ENCODE measurements at places on chromosomes 4 and X.

GRCh38 chr4:106312997-106313522, 2.9 kb downstream of the TBCK start:
- peaks cover 17% of the 10 kb centered on the region for H3K4me1 ChIP-seq
- no peak for DNase-seq
- no peak overlapping the region for H3K4me3 ChIP-seq
- H3K27me3 ChIP-seq, result no peaks in the 10 kb centered on the region
- H3K27ac ChIP-seq, result peak overlapping the region; percentile 19

GRCh38 chr4:189659287-189659686, 281.4 kb upstream of the FRG1 start:
- no peaks in the 10 kb centered on the region for H3K36me3 ChIP-seq
- no peak overlapping the region for H3K27ac ChIP-seq
- H3K4me3 ChIP-seq, result no peak overlapping the region
- no peaks in the 10 kb centered on the region for H3K4me1 ChIP-seq
- H3K27me3 ChIP-seq, result no peaks in the 10 kb centered on the region
- DNase-seq, result no peak

GRCh38 chrX:13364230-13364857, 44.5 kb upstream of the ATXN3L start:
- DNase-seq, result no peak
- no peaks in the 10 kb centered on the region for H3K36me3 ChIP-seq
- H3K4me3 ChIP-seq, result no peak overlapping the region
- no peak overlapping the region for H3K27ac ChIP-seq

DNA sequence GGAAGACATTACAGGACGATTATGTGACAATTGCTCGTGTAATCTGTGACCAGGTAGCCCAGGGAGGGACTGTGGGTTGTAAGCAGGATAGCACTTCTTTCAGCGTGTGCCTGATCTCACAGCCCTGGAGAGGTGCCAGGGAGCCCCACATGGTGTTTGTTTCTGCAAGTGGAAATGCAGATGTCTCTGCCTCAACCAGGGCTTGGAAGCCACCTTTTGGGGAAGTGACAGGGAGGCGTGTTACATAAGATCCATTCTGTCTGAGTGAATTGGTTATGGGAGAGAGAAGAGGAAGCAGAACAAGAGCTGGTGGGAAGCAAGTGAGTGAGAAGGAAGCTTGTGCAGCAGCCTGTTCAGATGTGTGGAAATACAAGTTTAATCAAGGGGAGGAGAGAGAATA, 104.5 kb upstream of the GATB start:
- no peaks in the 10 kb centered on the region for H3K27me3 ChIP-seq
- no peak overlapping the region for H3K4me3 ChIP-seq
- no peak overlapping the region for H3K27ac ChIP-seq
- H3K36me3 ChIP-seq, result no peaks in the 10 kb centered on the region
- H3K4me1 ChIP-seq, result no peaks in the 10 kb centered on the region
- no peak for DNase-seq

- H3K27me3 ChIP-seq, result no peaks in the 10 kb centered on the region
- H3K27ac ChIP-seq, result no peak overlapping the region
- DNase-seq, result no peak
- no peaks in the 10 kb centered on the region for H3K4me1 ChIP-seq
- no peak overlapping the region for H3K4me3 ChIP-seq
- no peaks in the 10 kb centered on the region for H3K36me3 ChIP-seq
Measured at GRCh38 chrX:96474029-96474740, 210.5 kb upstream of the DIAPH2 start.

- no peaks in the 10 kb centered on the region for H3K36me3 ChIP-seq
- H3K27ac ChIP-seq, result no peak overlapping the region
- no peaks in the 10 kb centered on the region for H3K4me1 ChIP-seq
- no peak for DNase-seq
- no peak overlapping the region for H3K4me3 ChIP-seq
Measured at GRCh38 chr4:21960793-21961192, 12.2 kb upstream of the KCNIP4 start.

DNA sequence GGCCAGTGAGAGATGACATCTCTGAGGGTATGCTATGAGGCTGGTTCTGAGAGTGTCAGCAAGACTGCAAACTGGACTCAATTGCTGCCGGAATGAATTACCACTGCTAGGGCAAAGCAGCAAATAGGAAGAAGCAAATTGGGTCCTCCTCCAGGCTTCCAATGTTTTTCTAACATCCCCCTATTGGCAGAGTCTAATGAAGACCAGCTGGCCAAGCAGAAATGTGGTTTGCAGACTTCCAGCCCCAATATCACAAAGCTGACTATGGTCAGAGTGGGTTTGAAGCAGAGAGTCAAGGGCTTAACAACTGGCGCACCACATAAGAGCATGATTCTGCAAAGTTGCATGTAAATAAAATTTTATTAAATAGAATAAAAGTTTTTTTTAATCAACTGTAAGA, 225.4 kb upstream of the GLRA2 start:
- H3K4me1 ChIP-seq, result no peaks in the 10 kb centered on the region
- no peak overlapping the region for H3K4me3 ChIP-seq
- no peaks in the 10 kb centered on the region for H3K36me3 ChIP-seq
- H3K27ac ChIP-seq, result no peak overlapping the region
- no peak for DNase-seq
- H3K27me3 ChIP-seq, result no peaks in the 10 kb centered on the region

- no peak for DNase-seq
- H3K4me1 ChIP-seq, result no peaks in the 10 kb centered on the region
- H3K27ac ChIP-seq, result no peak overlapping the region
- no peaks in the 10 kb centered on the region for H3K36me3 ChIP-seq
Measured at GRCh38 chrX:39421006-39421405, 619.7 kb downstream of the MID1IP1 start.

- H3K4me1 ChIP-seq, result no peaks in the 10 kb centered on the region
- H3K4me3 ChIP-seq, result no peak overlapping the region
- DNase-seq, result no peak
Measured at GRCh38 chr4:158946825-158947224, 156.1 kb upstream of the RAPGEF2 start.

- H3K36me3 ChIP-seq, result no peaks in the 10 kb centered on the region
- H3K4me3 ChIP-seq, result no peak overlapping the region
- H3K27ac ChIP-seq, result no peak overlapping the region
Measured at GRCh38 chrX:132876523-132877338, 81.7 kb downstream of the HS6ST2 start.

DNA sequence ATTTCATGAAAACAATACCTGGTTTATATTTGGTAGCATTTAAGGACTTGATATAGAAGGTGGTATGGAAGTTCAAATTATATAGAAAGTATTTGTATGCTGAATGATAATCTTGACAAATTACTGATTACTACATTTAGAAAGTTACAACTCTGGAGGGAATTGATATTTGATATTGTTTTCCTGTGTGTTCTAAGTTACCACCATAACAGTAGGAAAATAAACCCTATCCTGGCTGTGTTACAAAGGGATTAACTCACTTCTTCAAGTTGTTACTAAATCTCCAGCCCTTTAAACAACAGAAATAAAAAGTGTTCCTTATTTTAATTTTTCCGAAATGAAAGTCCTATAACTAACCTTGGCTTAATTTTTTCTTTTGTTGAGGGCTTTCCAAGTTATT, 36.6 kb downstream of the FHL1 start:
- no peak overlapping the region for H3K4me3 ChIP-seq
- no peaks in the 10 kb centered on the region for H3K36me3 ChIP-seq
- H3K27me3 ChIP-seq, result no peaks in the 10 kb centered on the region
- H3K27ac ChIP-seq, result no peak overlapping the region

DNA sequence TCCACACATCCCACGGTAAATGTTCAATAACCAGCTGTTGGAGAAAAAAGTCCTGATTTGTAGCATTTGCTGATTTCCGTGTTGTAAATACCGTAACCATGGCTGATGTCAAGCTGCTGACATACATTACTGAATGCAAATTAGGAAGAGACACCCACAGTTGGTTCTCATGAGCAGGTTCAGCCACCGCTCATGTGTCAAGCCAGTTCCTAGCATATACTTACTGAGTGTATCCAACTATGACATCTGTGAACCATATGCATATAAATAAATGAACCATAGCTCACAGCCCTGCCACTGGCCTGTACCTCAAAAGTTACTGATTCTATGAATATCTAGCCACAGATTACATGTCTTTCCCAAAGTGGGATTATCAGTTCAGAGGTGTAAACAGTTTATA, 29.5 kb downstream of the FHDC1 start:
- H3K27ac ChIP-seq, result no peak overlapping the region
- no peaks in the 10 kb centered on the region for H3K4me1 ChIP-seq
- no peak overlapping the region for H3K4me3 ChIP-seq
- H3K27me3 ChIP-seq, result no peaks in the 10 kb centered on the region
- no peaks in the 10 kb centered on the region for H3K36me3 ChIP-seq

DNA sequence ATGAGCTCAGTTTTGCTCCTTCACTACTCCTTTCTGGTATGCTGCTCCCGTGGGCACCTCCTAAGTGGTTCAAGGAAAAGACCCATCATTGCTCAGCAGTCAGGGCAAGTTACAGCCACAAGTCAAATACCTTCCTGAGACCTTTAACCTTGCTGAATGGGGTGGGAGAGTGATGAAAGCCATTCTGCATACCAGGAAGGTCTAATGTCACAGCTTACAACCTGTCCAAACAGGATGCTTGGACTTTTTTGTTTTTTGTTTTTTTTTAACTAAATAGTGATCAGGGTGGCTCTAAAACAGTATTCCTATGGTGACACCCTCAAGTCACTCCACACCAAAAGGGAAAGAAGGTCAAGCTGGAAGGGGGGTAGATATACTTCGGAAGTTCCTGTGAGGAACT, 93.1 kb downstream of the GPC3 start:
- no peak overlapping the region for H3K4me3 ChIP-seq
- no peaks in the 10 kb centered on the region for H3K4me1 ChIP-seq
- H3K36me3 ChIP-seq, result no peaks in the 10 kb centered on the region
- no peak overlapping the region for H3K27ac ChIP-seq

DNA sequence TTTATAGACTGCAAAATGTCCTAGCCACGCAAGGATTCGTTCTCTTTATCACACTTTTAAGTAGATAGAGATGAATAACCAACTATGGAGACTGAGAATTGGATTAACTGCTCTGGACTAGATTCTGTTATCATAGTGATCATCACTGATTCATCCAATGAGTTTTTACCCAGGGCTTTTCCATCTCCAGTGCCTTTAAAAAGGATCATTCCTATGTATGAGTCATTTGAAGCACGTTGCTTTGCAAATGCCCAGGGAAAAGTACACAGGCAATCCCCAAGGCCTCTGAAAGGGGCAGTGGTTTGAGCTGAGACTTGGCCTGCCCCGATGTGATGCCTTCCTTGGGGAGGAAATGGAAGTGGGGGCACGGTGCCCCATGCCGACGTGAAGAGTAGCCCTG, 122.7 kb upstream of the PSAPL1 start:
- H3K4me1 ChIP-seq, result no peaks in the 10 kb centered on the region
- H3K36me3 ChIP-seq, result no peaks in the 10 kb centered on the region
- no peak for DNase-seq
- H3K4me3 ChIP-seq, result no peak overlapping the region
- no peaks in the 10 kb centered on the region for H3K27me3 ChIP-seq
- H3K27ac ChIP-seq, result no peak overlapping the region
